Bone marrow (tissue), 2 donors: ENCODE measurements at places on chromosomes 3 and 15.

- no peak for DNase-seq
These were observed 16.2 kb downstream of the PLCL2 start for GRCh38 chr3:16900779-16901440.

GRCh38 chr3:153756816-153757215 lies 364.4 kb upstream of the ARHGEF26 start:
- no peak for DNase-seq

DNA sequence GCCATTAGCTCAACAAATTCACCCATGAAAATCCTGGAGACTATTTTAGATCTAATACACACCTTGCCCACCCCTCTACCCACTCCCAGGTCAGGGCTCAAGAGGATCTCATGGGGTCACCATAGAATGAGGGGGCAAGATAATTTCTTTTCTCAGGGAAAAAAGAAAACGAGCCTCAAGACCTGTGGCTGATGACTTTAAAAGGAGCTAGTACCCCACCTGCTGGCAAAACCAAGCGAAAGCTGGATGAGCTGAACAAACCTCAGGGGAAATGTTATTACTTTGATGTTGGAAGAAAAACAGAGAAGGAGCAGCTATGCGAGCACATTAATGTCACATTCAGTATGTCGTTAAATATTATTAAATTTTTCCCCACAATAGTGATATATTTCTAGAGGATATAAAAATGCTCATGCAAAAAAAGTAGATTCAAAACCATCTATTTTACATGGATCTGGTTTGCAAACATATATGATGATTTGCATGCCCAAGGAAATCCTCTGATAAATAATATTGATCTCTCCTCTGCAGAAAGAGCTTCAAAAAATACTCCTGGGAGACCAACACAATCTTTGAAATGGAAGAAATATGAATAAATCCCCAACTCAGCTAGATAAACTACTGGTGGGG lies 37.7 kb downstream of the PLD1 start:
- peak; percentile 46 for DNase-seq

DNA sequence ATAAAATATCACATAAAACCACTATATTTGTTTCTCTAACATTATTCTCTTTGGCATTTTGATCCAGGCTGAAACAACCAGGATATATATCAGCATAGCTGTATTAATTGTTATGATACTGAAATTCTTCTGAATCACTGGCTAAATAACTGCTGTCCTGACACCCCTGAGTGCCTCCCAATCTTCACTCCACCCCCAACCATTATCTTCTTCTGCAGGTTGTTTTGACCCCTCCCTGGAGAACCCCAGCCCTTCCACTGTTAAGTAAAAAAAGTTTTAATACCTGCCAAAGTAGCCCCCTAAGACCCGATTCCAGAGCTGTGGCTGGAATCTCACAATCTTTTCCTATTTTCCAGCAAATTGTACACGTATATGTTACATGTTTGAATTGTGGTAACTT lies 124.1 kb downstream of the DNAH12 start:
- no peak for DNase-seq

GRCh38 chr3:45412763-45413162 lies 24.4 kb downstream of the LARS2 start:
- no peak for DNase-seq

DNA sequence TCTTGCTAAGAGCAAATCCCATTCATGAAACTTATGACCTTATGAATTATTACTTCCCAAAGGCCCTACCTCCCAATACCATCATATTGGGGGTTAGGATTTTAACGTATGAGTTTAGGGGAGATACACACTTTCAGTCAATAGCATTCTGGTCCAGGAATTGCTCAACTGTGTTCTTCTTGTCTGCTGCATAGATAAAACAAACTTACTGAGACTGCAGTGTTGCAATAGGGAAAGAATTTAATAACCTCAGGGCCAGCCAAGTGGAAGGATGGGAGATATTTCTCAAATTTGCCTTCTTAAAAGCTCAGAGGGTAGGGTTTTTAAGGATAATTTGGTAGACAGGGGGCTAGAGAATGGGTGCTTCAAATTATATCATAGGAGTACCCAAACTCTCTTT lies 625.8 kb downstream of the OTOL1 start:
- no peak for DNase-seq

DNA sequence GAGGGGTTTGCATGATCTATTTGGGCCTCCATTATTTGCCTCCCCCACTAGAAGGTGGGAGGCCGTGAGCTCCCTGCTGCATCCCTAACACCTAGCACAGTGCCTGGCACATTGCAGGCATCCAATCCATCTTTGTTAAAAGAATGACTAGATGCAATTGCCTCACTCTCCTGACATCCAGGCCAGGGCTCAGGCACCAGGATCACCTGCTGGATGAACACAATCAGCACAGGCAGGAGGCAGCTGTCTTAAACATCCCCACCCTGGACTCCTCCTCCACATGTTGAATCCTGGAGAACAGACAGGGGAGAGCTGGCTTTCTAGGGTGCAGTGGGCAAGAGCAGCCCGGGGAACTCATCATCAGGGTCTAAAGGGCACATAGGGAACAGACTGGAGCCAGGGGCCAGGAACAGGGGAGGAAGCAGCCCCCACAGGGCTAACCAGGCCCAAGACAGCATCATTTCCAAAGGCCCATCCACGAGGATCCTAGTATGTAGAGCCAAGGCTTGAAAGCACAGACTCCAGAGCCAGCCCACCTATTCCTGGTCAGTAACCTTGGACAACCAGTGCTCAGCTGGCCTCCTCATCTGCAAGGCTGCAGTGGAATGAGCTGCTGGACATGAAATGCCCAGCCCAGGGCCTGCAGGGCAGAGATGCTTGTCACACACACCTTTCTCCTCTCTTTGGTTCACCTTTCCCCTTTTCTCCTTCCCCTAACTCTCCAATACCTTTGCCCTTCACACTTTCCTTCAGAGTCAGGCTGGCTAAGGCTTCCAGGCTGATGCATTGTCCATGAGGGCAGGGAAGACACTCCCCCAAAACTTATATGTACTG lies 254.4 kb upstream of the TLE3 start:
- DNase-seq, result no peak

DNA sequence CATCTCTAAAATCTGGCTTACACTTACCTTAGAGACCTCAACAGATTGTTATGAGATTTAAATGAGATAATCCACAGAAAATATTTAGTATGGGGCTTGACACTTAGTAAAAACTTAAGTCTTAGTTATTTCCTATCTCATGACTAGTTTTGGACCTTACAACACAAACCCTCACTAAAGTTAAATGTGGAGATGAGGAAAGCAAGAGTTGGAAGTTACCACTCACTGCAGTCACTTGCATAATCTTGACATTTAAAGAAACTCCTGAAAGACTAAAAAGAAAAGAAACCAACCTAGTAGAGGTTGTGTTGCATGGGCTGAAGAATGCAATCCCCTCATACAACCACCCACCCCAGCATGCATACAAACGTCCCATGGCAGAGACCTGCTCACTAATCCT lies 40.1 kb downstream of the ITGB5 start:
- DNase-seq, result no peak

- DNase-seq, result no peak
These were observed 13.2 kb downstream of the POPDC2 start for GRCh38 chr3:119647171-119647570.

- no peak for DNase-seq
These were observed 141.1 kb downstream of the GHSR start for GRCh38 chr3:172307141-172307560.

GRCh38 chr3:69129531-69129930 lies 7.1 kb upstream of the LMOD3 start:
- no peak for DNase-seq

- DNase-seq, result no peak
These were observed 30.7 kb upstream of the CPEB1 start for GRCh38 chr15:82677720-82678323.

DNA sequence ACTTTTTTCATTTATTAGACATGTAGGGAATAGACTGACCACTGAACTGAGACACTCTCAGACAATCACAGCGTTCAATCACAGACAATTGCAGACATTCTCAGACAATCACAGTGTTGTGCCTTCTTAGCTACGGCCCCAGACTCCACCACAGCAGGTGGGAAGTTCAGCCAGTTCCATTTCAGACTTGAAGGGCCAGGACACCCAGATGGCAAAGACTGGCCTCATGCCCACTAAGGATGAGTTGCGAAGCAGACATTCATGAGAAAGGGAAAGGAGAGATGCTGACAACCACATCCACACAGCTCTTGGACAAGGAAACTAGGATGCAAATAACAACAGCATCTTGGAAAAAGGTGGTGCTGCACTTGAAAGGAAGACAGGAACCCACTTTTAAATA lies 21.9 kb upstream of the ALDH1L1 start:
- no peak for DNase-seq

DNA sequence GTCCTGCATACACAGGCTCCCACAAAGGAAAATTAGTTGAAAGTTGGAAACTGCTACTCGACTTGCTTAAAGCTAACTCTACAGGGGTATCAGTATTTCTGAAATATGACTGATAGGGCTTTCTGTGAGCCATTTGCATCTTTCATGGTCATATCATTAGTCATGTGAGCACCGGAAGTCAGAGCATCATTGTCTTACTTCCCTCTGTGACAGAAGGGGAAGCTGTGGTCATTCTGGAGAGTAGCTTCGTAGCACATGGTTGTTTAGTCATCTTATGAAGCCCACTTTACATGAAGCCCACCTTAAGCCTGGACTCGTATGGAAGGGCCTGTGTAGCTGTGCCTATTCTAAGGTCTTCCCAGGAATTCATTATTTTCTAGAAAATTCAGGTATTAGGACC lies 69.0 kb downstream of the COL6A5 start:
- no peak for DNase-seq

- no peak for DNase-seq
These were observed 46.8 kb upstream of the GATM start for GRCh38 chr15:45425135-45425534.

DNA sequence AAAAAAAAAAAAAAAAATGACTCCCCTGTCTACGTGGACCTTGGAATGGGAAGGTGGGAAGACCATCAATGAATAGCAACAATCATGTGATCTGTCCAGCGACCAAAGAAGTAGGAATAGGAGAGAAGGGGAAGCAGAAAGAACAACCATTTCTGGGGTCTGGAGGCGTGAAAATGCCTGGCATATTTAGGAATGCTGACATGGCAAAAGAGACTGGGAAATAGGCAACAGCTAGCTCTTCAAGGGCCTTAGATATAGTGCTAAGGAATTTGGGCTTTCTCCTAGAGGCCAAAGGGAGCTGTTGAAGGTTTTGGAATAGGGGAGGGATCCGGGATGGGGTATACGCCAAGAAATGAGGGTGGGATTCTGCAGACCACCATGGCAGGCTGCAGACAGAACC lies 5.9 kb downstream of the SLC22A13 start:
- no peak for DNase-seq

DNA sequence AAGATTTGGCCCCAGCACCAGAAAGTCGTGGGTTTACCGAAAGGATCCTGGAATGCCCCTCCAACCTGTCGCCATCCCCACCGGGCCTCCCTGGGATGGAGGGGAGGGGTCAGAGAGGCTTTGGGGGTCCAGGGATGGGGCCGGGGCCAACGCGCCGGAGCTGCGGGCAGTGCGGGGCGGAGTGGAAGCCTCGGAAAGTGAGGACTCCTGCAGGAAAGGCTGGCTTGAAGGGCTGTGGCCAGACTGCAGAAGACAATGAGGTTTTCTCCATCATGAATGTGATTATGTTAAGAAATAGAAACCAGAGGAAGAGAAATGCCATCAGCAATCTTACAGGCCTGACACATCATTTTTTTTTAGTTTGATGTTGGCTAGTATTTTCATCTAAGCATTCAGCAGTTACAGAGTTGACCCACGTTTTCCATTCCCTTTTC lies 738 bp downstream of the YEATS2 start:
- DNase-seq, result peak; percentile 19

GRCh38 chr15:101178479-101178878 lies 73.4 kb downstream of the CHSY1 start:
- DNase-seq, result no peak

DNA sequence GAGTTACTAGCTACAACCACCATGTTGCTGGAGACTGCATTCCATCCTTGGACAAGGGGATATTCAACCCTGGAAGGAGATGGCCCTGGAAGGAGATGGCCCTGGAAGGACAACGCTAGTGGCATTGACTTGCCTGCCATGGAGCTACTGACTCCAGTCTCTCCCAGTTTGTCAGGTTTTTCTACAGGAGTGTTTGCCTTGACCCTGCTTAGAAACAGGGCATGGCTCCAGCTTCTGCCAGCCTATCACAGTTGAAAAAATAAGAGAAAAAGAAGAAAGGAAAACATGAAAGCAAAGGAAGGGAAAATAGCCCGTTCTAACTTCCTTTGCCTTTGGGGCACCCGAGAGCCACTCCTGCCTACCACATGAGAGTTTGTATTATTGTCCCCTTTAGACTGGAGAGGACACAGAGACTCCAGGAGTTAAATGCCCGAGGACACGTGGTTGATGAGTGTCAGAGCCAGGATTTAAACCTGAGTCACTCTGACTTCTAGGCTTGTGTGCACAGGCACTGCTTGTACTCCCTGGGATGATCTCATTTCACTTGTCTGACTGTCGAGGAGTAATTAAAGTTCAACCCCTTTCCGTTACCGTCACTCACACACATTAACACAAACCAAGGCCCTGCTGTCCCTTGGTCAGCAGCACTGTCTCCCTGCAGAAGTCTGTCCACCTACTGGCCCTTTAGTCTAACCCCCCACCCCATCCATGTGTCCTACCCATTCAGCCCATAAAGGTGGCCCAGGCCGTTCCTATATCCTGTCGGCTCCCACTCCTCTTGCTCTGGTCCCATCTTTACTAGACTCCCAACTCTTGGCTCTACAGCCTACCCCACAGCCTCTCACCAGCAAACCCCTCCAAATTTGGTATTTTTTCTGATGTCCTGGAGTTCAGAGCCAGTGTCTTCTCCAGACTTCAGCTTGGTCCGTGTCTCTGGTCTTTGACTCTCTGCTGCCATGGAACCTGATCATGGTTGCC lies 46.1 kb downstream of the C2CD4A start:
- no peak for DNase-seq

DNA sequence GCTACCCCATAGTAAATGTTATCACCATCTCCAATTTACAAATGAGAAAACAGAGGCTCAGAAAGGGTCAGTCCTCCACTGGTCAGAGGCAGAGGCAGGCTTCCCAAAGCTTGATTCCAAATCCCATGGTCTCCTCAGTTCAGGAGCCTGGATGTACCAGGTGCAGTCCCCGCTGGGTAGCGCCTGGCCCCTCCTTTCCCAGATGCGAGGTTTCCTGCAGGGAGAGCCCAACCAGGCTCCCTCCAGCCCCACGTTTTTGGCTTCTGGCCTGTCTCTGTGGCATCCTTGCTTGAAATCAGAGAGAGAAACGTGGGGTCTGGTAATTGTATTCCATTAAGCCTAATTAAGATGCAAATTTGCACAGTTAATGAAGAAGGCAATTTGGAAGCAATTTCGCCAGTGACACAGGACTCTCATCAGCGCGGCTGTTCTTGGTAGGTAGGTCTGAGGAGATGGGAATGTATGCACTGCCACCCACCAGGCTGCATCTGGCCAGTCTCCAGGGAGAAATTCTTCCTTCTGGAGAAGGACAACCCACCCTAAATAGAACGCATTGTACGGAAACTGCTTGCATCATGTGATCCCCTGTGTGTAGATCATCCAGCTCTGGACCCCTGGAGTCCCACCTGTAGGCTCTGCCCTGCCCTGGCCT lies 50.5 kb downstream of the HRH1 start:
- DNase-seq, result no peak

GRCh38 chr3:26484140-26484539 lies 138.4 kb upstream of the LRRC3B start:
- DNase-seq, result no peak
